ENCODE measurements at places on chromosomes 5 and 9.

DNA sequence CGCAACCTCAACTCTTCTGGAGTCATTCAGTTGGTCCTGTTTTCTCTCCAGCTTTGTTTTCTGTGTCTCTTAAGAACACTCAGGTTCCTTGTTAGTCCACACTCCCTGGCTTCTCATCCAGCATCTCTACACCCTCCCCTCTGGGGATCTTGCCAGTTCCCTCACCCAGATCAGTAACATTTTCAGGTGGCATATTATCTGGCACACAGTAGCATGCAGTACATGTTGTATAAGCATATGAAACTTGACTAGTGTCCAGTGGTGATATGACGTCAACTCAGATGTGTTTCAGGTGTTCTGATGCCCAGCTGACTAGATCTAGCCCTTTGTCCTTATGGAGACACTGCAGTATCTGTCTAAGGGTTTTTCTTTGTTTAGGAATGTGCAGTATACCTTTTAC is 184.3 kb downstream of the ARHGAP26 start:
- no peaks in the 10 kb centered on the region for H3K36me3 ChIP-seq
- no peaks in the 10 kb centered on the region for H3K27me3 ChIP-seq
- H3K27ac ChIP-seq: no peak overlapping the region
- H3K4me3 ChIP-seq: no peak overlapping the region
- no peaks in the 10 kb centered on the region for H3K4me1 ChIP-seq

- no peaks in the 10 kb centered on the region for H3K36me3 ChIP-seq
- no peak for DNase-seq
- H3K27ac ChIP-seq: no peak overlapping the region
- no peak overlapping the region for H3K4me3 ChIP-seq
- no peaks in the 10 kb centered on the region for H3K27me3 ChIP-seq
Observed at GRCh38 chr9:130982636-130983358, 26.2 kb upstream of the LAMC3 start.

DNA sequence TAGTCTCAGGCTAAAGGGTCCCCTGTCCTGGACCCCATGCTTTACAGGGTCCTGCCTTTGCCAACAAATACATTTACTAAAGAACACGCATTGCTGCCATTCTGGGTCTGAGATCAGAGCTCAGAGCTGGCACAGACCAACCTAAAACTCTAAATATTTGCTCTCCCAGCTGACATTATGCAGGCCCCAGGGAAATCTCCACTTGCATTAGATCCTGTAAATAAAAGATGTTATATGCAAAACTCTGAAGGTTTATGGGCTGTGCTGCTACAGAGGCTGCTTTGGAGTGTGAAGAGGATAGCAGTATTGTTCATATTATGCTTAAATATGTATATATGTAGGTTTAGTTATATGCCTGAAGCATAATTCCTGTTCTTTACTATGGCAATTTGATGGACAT is 35.9 kb upstream of the RANBP3L start:
- no peaks in the 10 kb centered on the region for H3K4me1 ChIP-seq
- H3K4me3 ChIP-seq: no peak overlapping the region
- H3K36me3 ChIP-seq: no peaks in the 10 kb centered on the region

DNA sequence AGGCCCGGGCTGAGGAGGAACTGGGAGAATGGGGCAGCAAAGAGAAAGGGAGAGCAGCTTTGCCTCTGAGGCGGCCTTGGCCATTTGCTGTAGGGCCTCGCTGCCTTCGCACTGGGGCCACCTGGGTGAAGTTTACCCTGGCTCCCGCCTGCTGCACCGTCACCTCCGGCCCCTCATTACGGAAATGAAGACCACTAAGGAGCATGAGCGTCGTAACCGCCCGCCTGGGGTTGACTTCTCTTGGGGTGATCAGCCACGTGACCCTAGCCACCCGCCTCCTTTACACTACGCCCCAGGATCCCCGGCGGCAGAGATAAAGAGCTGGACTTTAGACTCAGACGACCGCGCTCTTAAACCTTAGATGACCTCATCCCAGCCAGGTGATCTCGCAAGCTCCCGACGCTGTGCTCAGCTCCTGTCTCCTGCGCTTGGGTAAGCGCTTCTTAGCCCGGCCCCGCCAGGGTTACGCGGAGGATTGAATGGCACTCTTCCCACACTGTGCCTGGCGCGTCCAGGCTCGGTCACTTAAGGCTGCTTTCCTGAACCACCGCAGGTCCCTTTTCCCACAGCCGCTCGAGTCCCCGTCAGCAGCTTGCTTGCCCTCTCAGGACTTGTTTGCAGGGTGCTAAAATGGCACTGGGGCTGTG is 107.9 kb upstream of the LARP1 start:
- no peak for DNase-seq
- no peaks in the 10 kb centered on the region for H3K36me3 ChIP-seq
- H3K4me1 ChIP-seq: no peaks in the 10 kb centered on the region
- no peak overlapping the region for H3K27ac ChIP-seq
- H3K27me3 ChIP-seq: no peaks in the 10 kb centered on the region
- H3K4me3 ChIP-seq: peak overlapping the region; percentile 3

DNA sequence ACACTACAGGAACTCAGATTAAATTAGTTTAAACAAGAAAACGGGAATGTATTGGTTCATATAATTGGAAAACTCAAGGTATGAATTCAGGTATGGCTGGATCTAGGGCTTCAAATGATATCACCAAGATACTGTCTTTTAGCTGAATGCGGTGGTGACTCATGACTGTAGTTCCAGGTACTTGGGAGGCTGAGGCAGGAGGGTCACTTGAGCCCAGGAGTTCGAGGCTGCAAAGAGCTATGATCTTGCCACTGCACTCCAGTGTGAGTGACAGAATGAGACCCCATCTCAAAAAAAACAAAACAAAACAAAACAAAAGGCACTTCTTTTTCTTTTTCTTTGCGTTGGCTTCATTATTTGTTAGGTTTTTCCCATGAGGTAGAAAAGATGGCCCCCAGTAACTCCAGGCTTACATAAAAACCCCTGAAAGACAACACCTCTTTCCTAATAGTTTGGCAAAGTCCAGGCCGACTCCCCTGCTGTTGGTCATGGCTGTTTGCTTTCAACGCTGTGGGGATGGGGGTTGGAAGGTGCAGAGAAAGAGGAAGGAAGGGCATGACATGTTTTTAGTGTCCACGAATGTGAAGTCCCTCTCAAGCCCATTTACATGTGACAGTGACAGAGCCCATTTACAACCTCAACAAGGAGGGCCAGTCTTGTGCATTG is 39.8 kb upstream of the CRB2 start:
- H3K4me3 ChIP-seq: no peak overlapping the region
- H3K27ac ChIP-seq: no peak overlapping the region
- H3K4me1 ChIP-seq: peaks cover 3% of the 10 kb centered on the region
- no peak for DNase-seq
- H3K27me3 ChIP-seq: no peaks in the 10 kb centered on the region

GRCh38 chr9:107504585-107505455 is 15.3 kb upstream of the KLF4 start:
- no peaks in the 10 kb centered on the region for H3K4me1 ChIP-seq
- no peak overlapping the region for H3K27ac ChIP-seq
- H3K4me3 ChIP-seq: no peak overlapping the region
- no peaks in the 10 kb centered on the region for H3K36me3 ChIP-seq
- no peaks in the 10 kb centered on the region for H3K27me3 ChIP-seq
- DNase-seq: no peak

- no peak overlapping the region for H3K4me3 ChIP-seq
- no peaks in the 10 kb centered on the region for H3K36me3 ChIP-seq
- DNase-seq: no peak
- H3K27ac ChIP-seq: no peak overlapping the region
Observed at GRCh38 chr5:55603922-55604321, 69.2 kb upstream of the PLPP1 start.

GRCh38 chr9:75039801-75040200 is 11.7 kb upstream of the CARNMT1 start:
- DNase-seq: no peak
- H3K36me3 ChIP-seq: no peaks in the 10 kb centered on the region
- H3K4me3 ChIP-seq: no peak overlapping the region

GRCh38 chr5:34866989-34867471 is 28.1 kb downstream of the TTC23L start:
- H3K27ac ChIP-seq: no peak overlapping the region
- H3K36me3 ChIP-seq: no peaks in the 10 kb centered on the region
- DNase-seq: no peak
- H3K4me1 ChIP-seq: peaks cover 3% of the 10 kb centered on the region
- H3K27me3 ChIP-seq: no peaks in the 10 kb centered on the region

- no peak overlapping the region for H3K4me3 ChIP-seq
- H3K36me3 ChIP-seq: no peaks in the 10 kb centered on the region
- peak; percentile 75 for DNase-seq
- no peaks in the 10 kb centered on the region for H3K27me3 ChIP-seq
Observed at GRCh38 chr5:145237843-145238242, 597.3 kb downstream of the PRELID2 start.

- H3K27ac ChIP-seq: no peak within 1 kb of the TSS
- no peak for DNase-seq
Observed at GRCh38 chr9:34628656-34629490, at the start of gene ARID3C. TSS of gene ARID3C (minus strand) at chr9:34629066. CDS start at chr9:34628014, 1,052 bp downstream.

DNA sequence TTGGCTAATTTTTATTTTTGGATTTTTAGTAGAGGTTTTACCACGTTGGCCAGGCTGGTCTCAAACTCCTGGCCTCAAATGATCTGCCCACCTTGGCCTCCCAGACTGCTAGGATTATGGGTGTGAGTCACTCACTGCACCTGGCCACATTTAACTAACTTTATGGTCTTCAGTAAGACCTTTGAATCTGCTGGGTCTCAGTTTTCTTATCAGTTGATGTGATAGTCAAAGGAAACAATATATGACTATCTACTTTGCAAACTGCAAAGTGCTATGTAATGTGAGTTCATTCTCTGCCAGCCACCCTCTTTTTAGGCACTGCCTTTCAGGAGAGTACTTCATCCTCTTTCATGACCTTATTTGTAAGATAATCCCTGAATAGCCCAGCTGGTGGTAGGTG is 474.7 kb downstream of the PDE4D start:
- no peak for DNase-seq
- no peak overlapping the region for H3K27ac ChIP-seq
- no peaks in the 10 kb centered on the region for H3K27me3 ChIP-seq
- no peaks in the 10 kb centered on the region for H3K36me3 ChIP-seq

- DNase-seq: no peak
- no peak overlapping the region for H3K27ac ChIP-seq
- no peak overlapping the region for H3K4me3 ChIP-seq
- H3K36me3 ChIP-seq: no peaks in the 10 kb centered on the region
- no peaks in the 10 kb centered on the region for H3K4me1 ChIP-seq
- no peaks in the 10 kb centered on the region for H3K27me3 ChIP-seq
Observed at GRCh38 chr5:22754155-22754554, 99.0 kb downstream of the CDH12 start.

GRCh38 chr5:58898538-58898937 is 315.7 kb downstream of the RAB3C start:
- no peaks in the 10 kb centered on the region for H3K4me1 ChIP-seq
- H3K27ac ChIP-seq: no peak overlapping the region
- H3K36me3 ChIP-seq: no peaks in the 10 kb centered on the region
- no peak for DNase-seq
- H3K27me3 ChIP-seq: no peaks in the 10 kb centered on the region

DNA sequence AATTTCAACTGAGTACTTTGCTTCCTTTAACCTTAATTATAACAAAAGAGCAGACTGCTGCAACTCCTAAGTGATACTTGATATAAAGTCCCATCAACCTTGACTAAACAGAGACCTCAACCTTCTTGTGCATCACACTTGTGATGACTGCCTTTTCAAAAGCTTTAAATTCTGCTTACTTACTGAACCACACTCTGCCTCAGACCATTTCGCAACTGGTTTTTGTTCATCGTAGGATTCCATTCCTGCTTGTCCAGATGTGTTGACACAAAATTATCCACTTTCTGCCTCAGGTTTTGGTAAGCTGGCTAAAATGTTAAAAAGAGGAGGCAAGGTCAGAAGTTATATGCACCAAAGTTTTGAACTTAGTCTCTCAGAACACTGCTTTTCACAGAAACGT is 3.5 kb downstream of the BOD1 start:
- no peak overlapping the region for H3K27ac ChIP-seq
- peaks cover 28% of the 10 kb centered on the region for H3K36me3 ChIP-seq
- H3K4me1 ChIP-seq: peaks cover 2% of the 10 kb centered on the region
- H3K27me3 ChIP-seq: no peaks in the 10 kb centered on the region

- no peak overlapping the region for H3K4me3 ChIP-seq
- H3K27me3 ChIP-seq: no peaks in the 10 kb centered on the region
- no peaks in the 10 kb centered on the region for H3K36me3 ChIP-seq
- H3K27ac ChIP-seq: no peak overlapping the region
Observed at GRCh38 chr9:103514767-103515166, 519.6 kb downstream of the CYLC2 start.

GRCh38 chr9:90830051-90830450 is 28.4 kb downstream of the SYK start:
- DNase-seq: no peak
- H3K27ac ChIP-seq: no peak overlapping the region
- H3K4me3 ChIP-seq: no peak overlapping the region
- no peaks in the 10 kb centered on the region for H3K36me3 ChIP-seq
- no peaks in the 10 kb centered on the region for H3K4me1 ChIP-seq
- no peaks in the 10 kb centered on the region for H3K27me3 ChIP-seq

DNA sequence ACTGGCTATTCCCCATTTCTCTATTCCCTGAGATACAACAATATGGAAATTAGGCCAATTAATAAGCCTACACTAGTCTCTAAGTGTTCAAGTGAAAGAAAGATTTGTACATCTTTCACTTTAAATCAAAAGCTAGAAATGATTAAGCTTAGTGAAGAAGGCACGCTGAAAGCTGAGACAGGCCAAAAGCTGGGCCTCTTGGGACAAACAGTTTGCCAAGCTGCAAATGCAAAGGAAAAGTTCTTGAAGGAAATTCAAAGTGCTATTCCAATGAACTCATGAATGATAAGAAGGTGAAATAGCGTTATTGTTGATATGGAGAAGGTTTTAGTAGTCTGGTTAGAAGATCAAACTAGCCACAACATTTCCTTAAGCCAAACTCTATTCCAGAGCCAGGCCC is 256.2 kb downstream of the ZSWIM6 start:
- no peaks in the 10 kb centered on the region for H3K36me3 ChIP-seq
- no peak overlapping the region for H3K27ac ChIP-seq
- DNase-seq: no peak
- H3K27me3 ChIP-seq: no peaks in the 10 kb centered on the region
- no peak overlapping the region for H3K4me3 ChIP-seq
- H3K4me1 ChIP-seq: no peaks in the 10 kb centered on the region

DNA sequence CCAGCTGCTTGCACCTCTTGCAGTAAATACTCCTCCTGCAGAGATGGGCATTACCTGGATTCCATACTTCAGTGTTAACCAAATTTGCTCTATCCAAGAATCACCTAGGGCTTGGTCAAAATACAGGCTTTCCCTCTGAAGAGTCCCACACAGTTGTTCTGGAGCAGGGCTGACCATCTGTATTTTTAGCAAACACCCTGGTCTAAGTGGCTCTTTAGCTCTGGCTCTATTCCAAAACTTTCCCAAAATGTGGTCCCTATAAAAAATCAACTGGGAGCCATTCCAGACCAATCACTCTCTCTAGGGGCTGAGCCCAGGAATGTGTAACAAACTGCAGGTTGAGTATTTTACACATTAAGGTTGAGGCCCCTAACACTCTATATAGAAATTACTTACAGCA is 153.7 kb downstream of the SPOCK1 start:
- H3K27ac ChIP-seq: no peak overlapping the region
- H3K4me3 ChIP-seq: no peak overlapping the region
- no peaks in the 10 kb centered on the region for H3K4me1 ChIP-seq
